GM12892 (cell line): ENCODE measurements at places on chromosomes 6 and 20.

DNA sequence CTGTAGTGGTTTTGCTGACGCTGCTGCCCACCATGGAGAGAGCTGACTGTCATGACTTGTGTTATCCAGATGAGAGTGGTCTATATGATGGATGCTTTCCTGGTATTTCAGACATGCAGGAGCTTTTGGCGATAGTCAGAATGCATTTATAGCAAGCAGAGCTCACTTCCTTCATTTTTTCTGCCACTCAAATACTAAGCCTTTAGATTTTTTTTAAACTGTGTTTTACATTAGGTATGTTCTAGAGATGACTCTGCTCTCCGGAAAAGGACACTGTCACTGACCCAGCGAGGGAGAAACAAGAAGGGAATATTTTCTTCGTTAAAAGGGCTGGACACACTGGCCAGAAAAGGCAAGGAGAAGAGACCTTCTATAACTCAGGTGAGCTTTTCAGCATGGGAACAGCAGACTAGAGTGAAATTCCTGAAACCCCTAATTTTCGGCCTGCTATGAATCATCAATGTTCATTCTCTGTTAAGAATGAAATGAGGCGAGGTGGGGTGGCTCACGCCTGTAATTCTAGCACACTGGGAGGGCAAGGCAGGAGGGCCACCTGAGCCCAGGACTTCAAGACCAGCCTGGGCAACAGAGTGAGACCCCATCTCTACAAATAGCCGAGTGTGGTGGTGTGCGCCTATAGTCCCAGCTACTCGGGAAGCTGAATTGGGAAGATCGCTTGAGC, 98.6 kb upstream of the CLDN20 start:
- no peak for DNase-seq

DNA sequence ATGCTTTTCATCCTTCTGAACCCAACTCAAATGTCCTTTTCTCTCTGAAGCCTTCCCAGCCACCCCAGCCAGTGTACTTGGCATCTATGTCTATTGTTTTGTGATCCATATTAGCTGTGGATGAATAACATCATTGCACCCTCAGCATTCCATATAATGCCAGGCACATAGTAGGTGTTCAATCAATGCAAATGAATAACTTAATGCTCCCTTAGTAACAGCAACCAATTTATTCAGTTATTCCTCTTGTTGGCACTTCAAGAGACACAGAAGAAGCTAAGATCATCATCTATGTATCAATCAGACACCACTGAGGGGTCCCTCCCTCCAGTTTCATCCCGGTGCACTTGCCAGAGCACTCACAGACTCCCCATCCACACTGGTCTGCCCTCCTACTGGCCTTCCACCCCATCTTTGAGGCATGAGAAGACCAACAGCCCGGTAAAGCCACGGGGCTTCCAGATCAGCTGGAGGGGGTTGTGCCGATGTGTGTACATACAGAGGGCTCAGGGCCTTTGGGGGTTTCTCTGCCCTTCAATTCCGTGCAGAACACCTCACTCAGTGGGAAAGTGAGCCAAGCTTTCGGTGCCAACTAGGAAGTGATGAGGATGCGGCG, 2.4 kb upstream of the TAF8 start:
- DNase-seq: no peak

DNA sequence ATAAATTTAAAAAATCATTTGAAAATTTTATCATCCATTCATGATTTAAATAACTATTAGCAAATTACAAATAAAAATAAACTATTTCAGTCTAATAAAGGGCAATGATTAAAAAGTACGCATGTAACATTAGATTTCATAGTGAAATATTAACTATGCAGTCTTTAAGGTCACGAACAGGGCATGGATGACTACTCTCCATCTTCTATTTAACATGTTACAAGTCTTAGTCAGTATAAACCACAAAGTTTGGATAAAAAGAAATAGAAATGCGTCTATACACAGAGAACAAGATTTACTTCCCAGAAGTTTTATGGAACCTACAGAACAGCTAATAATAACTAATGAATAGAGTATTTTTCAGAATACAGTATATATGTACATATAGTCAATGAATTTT, 1016.0 kb downstream of the EYS start:
- DNase-seq: no peak

- DNase-seq: no peak
Observed at GRCh38 chr20:38004416-38004815, 28.8 kb downstream of the TTI1 start.

DNA sequence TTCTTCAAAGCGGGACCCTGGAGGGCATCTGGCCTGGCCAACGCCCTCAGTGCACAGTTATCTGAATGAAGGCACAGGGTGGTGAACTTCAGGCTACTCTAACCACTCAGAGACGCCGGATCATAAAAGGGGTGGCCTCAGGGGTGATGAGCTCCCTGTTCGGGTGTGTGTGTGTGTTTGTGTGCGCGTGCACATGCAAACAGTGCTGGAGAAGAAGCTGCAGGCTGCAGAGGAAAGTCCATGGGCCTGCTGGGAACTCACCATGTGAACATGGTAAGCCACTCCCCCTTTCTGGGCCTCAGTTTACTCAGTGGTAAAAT, 42.0 kb downstream of the KIAA1755 start:
- DNase-seq: no peak

DNA sequence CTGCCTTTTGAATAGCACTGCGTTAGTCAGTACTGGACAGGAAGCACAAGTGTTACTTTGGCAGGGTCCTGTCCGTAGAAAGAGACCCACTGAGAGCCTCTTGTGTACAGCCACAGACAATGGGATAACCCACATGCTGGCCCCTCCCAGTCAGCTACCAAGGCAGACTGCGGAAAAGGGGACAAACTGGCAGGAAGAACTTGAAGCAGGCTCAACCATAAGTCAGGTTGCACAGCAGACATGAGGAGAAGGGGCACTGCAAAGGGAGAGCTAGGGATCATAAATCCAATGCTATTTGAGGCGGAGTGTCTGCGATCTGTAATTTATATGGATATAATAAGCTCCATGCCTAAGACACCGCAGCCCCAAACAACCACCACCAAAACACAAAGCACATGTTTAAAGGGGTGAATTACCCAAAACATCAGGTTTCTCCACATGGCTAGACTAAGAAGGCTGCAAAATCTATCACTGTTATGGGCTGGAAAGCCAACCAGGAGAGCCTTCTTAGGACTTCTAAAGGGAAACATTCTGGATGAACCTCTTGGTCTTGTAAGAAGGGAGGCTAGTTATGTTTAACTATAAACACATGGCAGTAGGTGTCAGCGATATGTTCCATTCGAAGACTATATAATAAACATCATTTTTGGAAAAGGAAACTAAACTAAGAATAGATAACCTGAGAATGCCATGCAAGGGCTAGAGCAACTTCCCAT, 141.7 kb downstream of the BACH2 start:
- DNase-seq: no peak

DNA sequence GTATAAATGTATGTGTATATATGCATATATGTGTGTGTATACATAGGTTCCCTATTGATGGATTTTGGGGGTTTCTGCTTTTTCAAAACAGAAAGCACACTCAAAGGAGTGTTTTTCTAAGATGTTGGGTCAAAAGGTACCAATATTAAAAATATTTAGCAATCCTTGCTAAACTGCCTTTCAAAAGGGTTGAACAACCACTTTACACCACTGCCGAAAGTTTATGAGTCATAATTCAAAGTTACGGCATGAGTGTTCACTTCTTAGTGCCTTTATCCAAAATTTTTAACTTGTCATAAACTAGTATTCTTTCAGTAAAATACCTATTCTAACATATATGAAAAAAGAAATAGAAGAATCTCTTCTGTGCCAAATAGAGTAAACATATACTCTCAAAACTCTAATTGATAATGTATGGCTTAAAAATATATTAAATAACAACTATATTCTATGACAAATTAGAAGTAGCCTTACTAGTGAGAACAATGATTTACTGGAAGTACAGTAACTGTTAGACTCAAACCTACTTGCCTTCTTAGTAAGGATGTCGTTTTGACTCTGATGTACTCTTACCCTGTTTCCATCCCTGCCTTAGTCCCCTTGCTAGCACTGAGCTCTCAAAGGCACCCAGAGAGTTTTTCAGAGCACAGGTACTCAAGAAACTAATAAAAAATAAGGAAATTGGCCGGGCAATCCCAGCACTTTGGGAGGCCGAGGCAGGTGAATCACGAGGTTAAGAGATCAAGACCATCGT, 136.1 kb downstream of the INSM1 start:
- DNase-seq: no peak

DNA sequence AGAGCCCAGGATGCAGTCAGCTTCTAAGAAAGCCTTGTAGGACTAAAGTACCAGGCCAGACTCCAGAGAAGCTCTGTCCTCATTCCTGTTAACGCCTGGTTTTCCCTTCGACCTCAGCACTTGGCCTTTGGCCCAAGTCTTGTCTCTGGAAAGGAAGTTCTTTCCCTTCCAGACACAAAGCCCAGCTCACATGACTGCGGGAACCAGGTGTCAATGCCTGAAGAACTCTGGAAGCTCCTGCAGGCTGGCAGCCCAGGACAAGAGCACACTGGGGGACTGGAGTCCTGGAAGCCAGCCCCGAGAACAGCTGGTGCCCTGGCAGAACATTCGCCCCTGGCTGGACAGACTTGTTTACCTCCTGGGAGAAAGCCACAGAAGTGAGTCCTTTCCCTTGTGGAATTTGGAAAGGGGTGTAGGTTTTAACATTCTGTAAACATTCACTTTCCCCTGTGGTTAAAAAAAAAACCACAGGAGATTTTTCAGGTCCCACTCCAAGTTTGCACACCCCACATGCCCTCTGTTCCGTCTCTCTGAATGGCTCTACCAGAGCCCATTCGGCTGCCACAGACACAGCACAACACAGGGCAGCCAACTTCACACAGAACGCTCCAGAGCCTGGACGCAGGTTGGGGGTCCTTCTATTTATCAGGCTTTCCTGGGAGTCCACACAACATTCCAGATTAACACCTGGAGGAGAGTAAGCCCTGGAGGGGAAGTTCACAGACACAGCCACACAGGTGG, 18.1 kb downstream of the ACSS1 start:
- no peak for DNase-seq

DNA sequence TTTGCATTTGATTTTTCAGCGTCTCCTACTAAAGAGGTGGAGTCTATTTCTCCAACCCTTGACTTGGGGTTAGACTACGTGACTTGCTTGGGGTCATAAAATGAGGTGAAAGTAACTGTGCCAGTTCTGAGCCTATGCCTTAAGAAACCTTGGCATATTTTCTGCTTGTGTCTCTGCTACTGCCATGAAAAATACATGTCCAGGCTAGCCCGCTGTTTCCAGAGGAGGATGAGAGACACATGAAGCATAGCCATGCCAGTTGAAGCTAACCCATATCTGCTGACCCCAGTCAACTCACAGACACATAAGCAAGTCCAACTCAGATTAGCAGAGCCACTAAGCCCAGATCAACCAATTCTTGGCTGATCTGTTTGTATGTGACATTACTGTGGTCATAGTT, 38.7 kb downstream of the SCP2D1 start:
- DNase-seq: no peak

- DNase-seq: no peak
Observed at GRCh38 chr20:44692932-44693480, 22.2 kb upstream of the CCN5 start.

- no peak for DNase-seq
Observed at GRCh38 chr20:38311091-38311490, 7.1 kb downstream of the BPI start.

DNA sequence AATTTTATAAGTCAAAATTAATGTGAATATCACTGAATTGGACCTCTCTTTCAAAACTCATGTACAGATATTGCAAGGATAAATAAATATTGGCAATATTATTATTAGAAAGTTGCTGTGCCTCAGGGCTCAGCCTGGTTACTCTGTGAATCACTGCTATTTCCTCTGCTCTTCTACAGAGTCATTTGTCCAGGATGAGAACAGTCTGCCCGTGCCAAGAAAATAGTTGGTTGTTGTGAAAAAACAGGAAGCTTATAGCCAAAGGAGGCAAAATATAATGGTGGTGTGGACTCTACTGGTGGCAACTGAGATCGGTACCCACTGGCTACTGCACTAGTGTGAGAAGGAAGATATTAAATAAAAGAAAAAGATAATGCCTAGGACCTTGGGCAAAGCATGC, 93.6 kb downstream of the RIMS1 start:
- DNase-seq: no peak

GRCh38 chr6:32713241-32713640, 27.9 kb upstream of the HLA-DQA2 start:
- no peak for DNase-seq

- DNase-seq: no peak
Observed at GRCh38 chr20:63435552-63435951, 36.9 kb downstream of the KCNQ2 start.

- no peak for DNase-seq
Observed at GRCh38 chr6:43336382-43336781, 27.8 kb upstream of the CRIP3 start.

DNA sequence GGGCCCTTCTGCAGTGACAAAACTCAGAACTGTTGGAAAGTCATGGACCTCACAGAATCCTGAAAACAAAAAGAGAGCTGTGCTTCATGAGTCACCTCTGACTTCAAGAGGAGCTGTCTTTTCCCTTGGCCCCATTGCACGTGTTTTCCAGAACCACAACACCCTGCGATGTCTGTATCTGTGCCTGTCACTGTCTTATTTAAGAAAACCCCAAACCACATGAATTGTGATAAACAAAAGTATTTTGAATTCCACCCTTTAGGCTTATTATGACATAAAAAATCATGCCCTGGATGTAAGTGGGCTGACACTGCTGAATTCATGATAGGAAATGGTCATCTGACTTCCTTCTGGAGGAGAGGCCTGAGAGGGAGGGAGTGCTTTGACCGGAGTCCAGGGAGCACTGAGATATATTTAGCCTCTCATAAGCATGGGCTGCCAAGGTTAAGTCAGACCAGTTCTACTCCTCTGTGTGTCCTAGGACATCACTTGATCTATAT, 96.4 kb upstream of the DUSP22 start:
- DNase-seq: no peak

DNA sequence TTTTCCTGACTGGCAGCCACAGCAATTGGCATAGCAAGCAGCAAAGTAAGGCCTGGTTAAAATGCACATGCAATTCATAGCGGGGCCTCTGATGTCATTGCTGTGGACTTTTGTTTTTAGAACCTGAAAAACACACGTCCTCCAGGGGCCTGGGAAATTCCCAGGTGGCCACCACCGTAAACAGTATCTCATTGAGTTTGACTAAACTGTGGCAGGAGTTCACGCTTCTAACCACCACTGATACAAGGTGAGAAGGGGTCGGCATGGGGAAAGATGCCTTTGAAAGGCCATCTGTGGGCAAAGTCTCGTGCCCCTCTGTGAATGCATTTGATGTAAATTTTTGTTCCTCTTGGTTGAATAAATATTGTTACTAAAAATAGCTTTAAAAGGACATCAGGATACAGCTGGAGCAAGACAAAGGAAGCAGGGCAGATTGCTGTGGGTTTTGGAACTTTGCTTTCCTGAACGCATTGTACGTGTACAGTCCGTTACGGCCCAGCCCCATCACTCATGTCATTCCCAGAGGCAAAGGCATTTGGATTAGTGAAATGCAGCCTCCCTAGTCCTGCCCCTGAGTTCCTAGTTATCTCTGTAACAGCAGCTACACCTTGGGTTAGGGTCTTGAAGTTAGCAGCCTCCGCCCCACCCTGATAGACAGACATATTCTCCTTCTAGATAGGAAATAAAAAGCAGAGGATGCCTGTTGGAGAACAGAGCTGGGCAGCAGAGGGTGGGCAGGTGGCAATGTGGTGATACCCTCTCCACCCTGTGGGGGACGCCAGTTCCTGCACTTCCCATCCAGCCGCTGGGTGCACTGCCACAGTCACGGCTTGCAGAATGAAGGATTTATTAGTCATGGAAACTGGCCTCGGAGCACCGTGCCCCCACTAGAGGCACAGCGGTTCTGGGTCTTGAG, 80.3 kb downstream of the ZDHHC14 start:
- no peak for DNase-seq

- no peak for DNase-seq
Observed at GRCh38 chr6:162960679-162961457, 233.1 kb downstream of the PACRG start.

GRCh38 chr20:17227669-17228623, 1.1 kb downstream of the PCSK2 start:
- DNase-seq: no peak
